Uterine smooth muscle cell (primary cell): ENCODE measurements at places on chromosomes 6 and 20. TPM values are rescaled to one million over a fixed set of nuclear protein-coding genes. Genes with fewer than 3 reads are reported as not detected.

PTGIS gene
- 22.4 and 58.2 TPM in 2 replicates for total RNA-seq

HTR1B gene
- not detected in 2 replicates for total RNA-seq

ARMC12 gene
- total RNA-seq = 0.22 and 0.25 TPM in 2 replicates

KCNB1 gene
- total RNA-seq = under 0.01 and 0.12 TPM in 2 replicates

MTO1 gene
- total RNA-seq = 43.4 and 51.1 TPM in 2 replicates

RFX6 gene
- total RNA-seq = under 0.01 TPM in 1 of 2 replicates, not detected in the other

PAX1 gene
- total RNA-seq = not detected in 2 replicates

SEMG1 gene
- total RNA-seq = not detected in 2 replicates

TAF8 gene
- total RNA-seq = 15.2 and 18.8 TPM in 2 replicates

PDYN gene
- total RNA-seq = not detected in 2 replicates

PACRG gene
- total RNA-seq = 0.25 and 0.33 TPM in 2 replicates

ESR1 gene
- 8.2 and 15.1 TPM in 2 replicates for total RNA-seq

PNLDC1 gene
- total RNA-seq = not detected in 2 replicates

PRICKLE4 gene
- 0.66 TPM in 1 of 2 replicates, not detected in the other for total RNA-seq
